Kidney (tissue), 22 donors: ENCODE measurements at places on chromosomes 5 and 9.

DNA sequence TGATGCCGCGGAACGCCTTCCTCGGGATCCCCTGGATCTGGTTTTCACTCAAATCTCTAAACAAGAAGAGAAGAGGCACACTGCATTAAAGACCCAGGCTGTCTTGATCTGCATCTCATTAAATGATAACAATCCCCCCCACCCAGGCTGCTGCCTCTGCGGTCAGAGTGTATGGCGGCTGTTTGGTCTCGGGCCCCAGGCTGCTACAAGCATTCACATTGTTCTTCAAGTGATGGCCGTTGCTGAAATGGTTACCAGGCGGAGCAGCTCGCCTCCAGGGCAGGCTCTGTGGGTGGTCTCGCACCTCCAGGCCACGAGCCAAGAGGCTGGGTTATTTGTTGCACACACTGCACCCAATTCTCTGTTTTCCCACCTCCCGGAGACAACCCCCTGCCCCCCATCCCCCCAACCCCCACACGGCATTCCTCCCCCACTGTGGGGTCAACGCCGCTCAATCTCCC is 304.1 kb upstream of the PANK3 start:
- H3K36me3 ChIP-seq, result no peaks in the 10 kb centered on the region
- H3K4me3 ChIP-seq, result no peak overlapping the region
- H3K27ac ChIP-seq, result no peak overlapping the region
- no peaks in the 10 kb centered on the region for H3K27me3 ChIP-seq

DNA sequence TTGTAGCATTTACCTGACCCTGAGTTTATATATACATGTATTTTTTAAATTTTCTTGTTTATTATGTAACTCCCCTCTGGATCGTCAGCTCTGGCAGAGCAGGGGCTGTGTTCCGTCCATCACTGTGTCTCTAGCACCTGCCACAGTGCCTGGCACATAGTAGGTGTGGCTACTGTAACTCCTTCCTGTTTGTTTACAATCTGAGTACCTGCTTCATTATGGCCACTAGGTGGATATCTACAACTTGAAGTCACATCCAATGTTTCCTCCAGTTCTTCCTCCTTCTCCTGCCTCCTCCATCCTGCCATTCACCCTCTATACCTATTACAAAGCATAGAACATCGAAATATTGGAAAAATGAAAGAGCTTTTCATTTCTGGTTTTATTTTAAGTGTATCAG is 14.2 kb upstream of the PPP1R2B start:
- no peak for DNase-seq
- no peak overlapping the region for H3K27ac ChIP-seq
- no peaks in the 10 kb centered on the region for H3K27me3 ChIP-seq
- H3K4me1 ChIP-seq, result no peaks in the 10 kb centered on the region

- H3K36me3 ChIP-seq, result no peaks in the 10 kb centered on the region
- H3K4me1 ChIP-seq, result no peaks in the 10 kb centered on the region
- no peak for DNase-seq
- H3K27me3 ChIP-seq, result no peaks in the 10 kb centered on the region
Observed at GRCh38 chr9:22992780-22993179, 546.2 kb downstream of the DMRTA1 start.

GRCh38 chr9:34025811-34026210 is 22.9 kb downstream of the UBAP2 start:
- H3K27ac ChIP-seq, result no peak overlapping the region
- no peak for DNase-seq
- no peaks in the 10 kb centered on the region for H3K27me3 ChIP-seq

DNA sequence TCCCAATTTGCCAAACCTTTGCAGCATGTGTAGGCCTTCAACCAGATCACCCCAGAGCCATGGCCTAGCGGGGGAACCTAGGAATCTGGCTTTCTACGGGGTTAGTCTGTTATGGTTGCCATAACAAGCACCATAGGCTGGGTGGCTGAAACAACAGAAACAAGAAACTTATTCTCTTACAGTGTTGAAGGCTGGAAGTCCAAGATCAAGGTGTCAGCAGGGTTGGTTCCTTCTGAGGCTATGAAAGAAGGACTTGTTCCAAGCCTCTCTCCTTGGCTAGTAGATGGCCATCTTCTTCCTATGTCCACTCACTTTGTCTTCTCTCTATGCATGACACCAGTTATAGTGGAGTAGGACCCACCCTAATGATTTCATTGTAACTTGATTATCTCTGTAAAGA is 6.1 kb downstream of the FGF1 start:
- H3K4me1 ChIP-seq, result no peaks in the 10 kb centered on the region
- no peaks in the 10 kb centered on the region for H3K36me3 ChIP-seq
- H3K27me3 ChIP-seq, result no peaks in the 10 kb centered on the region
- peak; percentile 4 for DNase-seq
- H3K4me3 ChIP-seq, result no peak overlapping the region

DNA sequence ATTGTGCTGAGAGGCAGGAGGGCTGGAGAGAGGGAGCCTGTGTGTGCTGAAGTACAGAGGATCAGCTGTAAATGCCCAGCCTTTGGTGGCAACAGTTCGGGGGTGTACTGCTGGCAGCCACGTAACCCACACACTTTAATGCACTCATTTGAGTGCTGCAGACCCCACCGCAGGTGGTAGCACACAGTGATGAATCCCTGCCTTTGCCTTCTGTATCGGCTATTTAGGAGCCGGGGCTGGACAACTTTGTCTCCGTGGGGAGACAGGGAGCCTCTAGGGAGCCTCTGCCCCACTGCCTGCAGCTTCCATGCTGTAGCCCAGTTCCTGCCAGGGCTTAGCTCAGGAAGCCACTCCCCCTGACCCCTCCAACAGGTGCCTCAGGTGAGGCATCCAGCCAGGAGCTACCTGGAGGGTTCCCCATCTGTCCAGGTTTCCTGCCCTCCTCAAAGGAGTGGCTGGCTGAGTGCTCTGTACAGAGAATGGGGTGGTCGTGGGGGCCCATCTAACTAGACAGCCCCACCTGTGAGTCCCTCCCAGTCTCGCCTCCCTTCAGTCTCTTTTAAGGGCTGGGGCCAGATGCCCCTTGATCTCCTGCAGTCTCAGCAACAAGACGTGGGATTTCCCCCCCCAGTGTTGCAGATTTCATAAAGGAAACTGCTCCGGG is 44.5 kb downstream of the SECISBP2 start:
- no peak overlapping the region for H3K27ac ChIP-seq
- H3K27me3 ChIP-seq, result no peaks in the 10 kb centered on the region
- H3K4me1 ChIP-seq, result no peaks in the 10 kb centered on the region
- peaks cover 32% of the 10 kb centered on the region for H3K36me3 ChIP-seq
- no peak overlapping the region for H3K4me3 ChIP-seq
- DNase-seq, result no peak

DNA sequence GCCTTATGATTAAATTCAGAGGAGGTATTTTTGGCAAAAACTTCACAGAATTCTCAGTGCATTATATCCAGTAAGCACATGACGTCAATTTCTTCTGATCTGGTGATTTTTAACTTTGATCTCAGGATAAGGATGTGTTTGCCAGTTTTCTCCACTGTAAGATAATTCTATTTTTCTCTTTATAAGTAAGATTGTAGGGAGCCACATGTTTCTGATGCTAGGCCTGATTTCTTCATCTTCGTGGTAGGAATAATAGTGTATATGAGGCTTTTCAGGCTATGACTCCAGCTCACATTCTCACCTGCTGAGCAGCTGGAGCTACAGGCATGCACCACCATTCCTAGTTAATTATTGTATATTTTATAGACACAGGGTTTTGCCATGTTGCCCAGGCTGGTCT is 32.1 kb upstream of the LMNB1 start:
- no peaks in the 10 kb centered on the region for H3K4me1 ChIP-seq
- H3K36me3 ChIP-seq, result no peaks in the 10 kb centered on the region
- H3K4me3 ChIP-seq, result no peak overlapping the region

- H3K36me3 ChIP-seq, result no peaks in the 10 kb centered on the region
- no peak overlapping the region for H3K4me3 ChIP-seq
- H3K27ac ChIP-seq, result no peak overlapping the region
- DNase-seq, result no peak
- no peaks in the 10 kb centered on the region for H3K4me1 ChIP-seq
- H3K27me3 ChIP-seq, result peaks cover 9% of the 10 kb centered on the region
Observed at GRCh38 chr9:32378496-32378895, 5.9 kb upstream of the ACO1 start.
